ENCODE measurements at places on chromosomes 3 and 15.

GRCh38 chr3:136255672-136256406, 5.7 kb downstream of the PCCB start:
- H3K4me3 ChIP-seq = no peak overlapping the region
- DNase-seq = no peak
- no peaks in the 10 kb centered on the region for H3K27me3 ChIP-seq
- H3K36me3 ChIP-seq = peaks cover 53% of the 10 kb centered on the region
- H3K4me1 ChIP-seq = peaks cover 4% of the 10 kb centered on the region

GRCh38 chr3:82342521-82342920, 581.1 kb upstream of the GBE1 start:
- H3K36me3 ChIP-seq = no peaks in the 10 kb centered on the region
- no peaks in the 10 kb centered on the region for H3K27me3 ChIP-seq
- no peak for DNase-seq
- no peak overlapping the region for H3K27ac ChIP-seq
- no peak overlapping the region for H3K4me3 ChIP-seq

DNA sequence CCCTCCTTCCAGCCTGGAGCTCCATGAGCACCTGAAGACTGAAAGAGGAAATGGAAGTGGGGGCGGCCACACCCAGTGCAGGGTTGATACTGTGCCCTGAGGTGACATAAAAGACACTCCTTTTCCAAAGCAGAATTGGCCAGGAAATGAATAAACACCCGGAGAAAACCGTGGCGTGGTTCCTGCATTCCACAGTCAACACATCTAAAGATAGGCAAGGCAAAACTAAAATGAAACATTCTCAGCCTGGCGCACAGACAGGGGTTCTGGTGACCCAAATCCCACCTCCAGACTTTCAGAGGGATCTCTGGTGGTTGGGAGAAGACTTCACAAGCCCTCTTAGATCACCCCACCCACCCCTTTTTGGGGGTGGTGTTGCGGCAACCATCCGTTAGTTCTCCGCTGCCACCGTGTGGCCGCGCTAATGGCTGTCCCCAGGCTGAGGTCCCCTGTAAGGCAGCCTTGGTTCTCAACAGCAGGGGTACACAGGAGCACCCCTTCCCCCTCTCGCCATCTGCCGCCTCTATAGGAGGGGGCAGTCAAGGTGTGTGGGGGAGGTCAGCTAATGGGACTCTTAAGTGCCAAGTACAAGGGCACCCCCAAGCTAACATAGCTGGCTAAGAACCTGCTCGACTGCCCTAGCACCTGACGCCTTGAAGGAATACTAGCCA, 2.5 kb upstream of the MST1R start:
- H3K27ac ChIP-seq = peak overlapping the region; percentile 37
- no peaks in the 10 kb centered on the region for H3K27me3 ChIP-seq
- H3K4me1 ChIP-seq = peaks cover 8% of the 10 kb centered on the region
- peak overlapping the region; percentile 35 for H3K4me3 ChIP-seq
- H3K36me3 ChIP-seq = peaks cover 25% of the 10 kb centered on the region

GRCh38 chr15:55959744-55960447, 33.5 kb downstream of the NEDD4 start:
- no peaks in the 10 kb centered on the region for H3K36me3 ChIP-seq
- DNase-seq = no peak
- H3K4me3 ChIP-seq = no peak overlapping the region
- no peak overlapping the region for H3K27ac ChIP-seq
- H3K27me3 ChIP-seq = no peaks in the 10 kb centered on the region

GRCh38 chr15:65512189-65512588, 5.3 kb downstream of the DPP8 start:
- peaks cover 51% of the 10 kb centered on the region for H3K36me3 ChIP-seq
- H3K27ac ChIP-seq = peak overlapping the region; percentile 66
- no peak for DNase-seq
- peaks cover 20% of the 10 kb centered on the region for H3K4me1 ChIP-seq
- H3K4me3 ChIP-seq = peak overlapping the region; percentile 30
- H3K27me3 ChIP-seq = no peaks in the 10 kb centered on the region

GRCh38 chr15:101469520-101470288, 19.8 kb downstream of the PCSK6 start:
- H3K4me3 ChIP-seq = peak overlapping the region; percentile 3
- H3K27ac ChIP-seq = peak overlapping the region; percentile 44
- no peak for DNase-seq
- no peaks in the 10 kb centered on the region for H3K27me3 ChIP-seq
- H3K4me1 ChIP-seq = peaks cover 15% of the 10 kb centered on the region

DNA sequence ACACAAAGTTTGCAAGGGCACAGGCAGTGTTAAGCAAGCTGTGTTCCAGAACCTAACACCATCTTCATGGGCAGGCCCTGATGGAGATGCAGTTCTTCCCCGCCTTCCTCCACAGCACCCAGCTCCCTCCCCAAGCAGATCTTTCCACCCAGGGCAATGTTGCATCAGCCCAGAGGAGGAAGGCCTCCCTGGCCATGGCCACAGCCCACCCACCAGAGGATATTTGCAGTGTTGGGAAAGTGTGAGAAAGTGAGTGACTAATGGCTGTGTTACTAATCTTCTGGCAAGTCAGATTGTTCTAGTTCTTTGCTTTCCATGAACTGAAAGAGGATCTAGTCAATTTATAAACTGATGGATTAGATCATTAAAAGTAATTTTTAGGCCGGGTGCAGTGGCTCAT, 42.0 kb upstream of the ATP10A start:
- H3K4me3 ChIP-seq = no peak overlapping the region
- H3K27me3 ChIP-seq = no peaks in the 10 kb centered on the region
- H3K4me1 ChIP-seq = no peaks in the 10 kb centered on the region
- no peak overlapping the region for H3K27ac ChIP-seq
- no peaks in the 10 kb centered on the region for H3K36me3 ChIP-seq

DNA sequence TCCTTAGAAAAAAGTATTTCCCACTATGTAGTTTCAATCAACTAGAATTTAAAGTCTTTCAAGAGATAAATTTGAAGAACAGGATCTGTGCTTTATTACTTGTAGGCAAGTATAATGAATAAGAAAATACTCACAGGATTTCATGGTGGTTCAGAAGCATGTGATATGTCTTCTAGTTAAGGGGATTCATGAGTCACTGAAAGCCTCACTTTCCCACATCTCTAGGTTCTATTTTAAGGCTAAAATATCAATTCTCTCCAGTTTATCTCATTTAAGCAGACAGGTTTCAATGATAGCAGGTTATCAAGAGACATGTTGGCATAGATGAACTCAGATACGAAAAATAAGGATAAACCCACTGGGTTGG, 437.8 kb upstream of the BCHE start:
- DNase-seq = no peak
- no peak overlapping the region for H3K27ac ChIP-seq
- H3K4me1 ChIP-seq = no peaks in the 10 kb centered on the region
- H3K36me3 ChIP-seq = no peaks in the 10 kb centered on the region

DNA sequence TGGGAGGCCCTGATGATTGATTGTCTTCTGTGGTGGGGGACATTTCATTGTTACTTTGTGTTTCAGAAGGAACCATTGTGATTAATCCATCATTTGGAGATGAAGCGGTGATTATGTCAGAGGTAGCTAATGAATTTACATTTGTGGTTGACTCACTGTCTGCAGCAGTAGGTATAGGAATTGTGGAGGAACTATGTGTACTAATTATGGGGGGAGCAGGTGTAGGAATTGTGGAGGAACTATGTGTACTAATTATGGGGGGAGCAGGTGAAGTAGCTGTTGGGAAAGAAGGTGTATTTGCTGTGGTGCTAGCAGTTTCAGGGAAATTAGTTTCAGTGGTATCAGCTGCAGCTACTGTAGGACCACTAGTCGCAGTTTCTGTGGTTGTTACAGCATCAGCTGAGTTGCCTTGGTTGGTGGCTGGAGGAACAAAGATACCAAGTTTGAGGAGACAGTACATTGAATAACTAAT, 6.9 kb downstream of the MUC13 start:
- no peaks in the 10 kb centered on the region for H3K36me3 ChIP-seq
- no peak overlapping the region for H3K27ac ChIP-seq
- no peaks in the 10 kb centered on the region for H3K4me1 ChIP-seq
- H3K4me3 ChIP-seq = no peak overlapping the region

- peaks cover 11% of the 10 kb centered on the region for H3K36me3 ChIP-seq
- H3K27me3 ChIP-seq = no peaks in the 10 kb centered on the region
- DNase-seq = peak; percentile 33
- H3K27ac ChIP-seq = peak overlapping the region; percentile 84
These were observed 26.6 kb downstream of the GP9 start for GRCh38 chr3:129087138-129087702.

- H3K36me3 ChIP-seq = no peaks in the 10 kb centered on the region
- no peak overlapping the region for H3K4me3 ChIP-seq
- no peaks in the 10 kb centered on the region for H3K27me3 ChIP-seq
- H3K4me1 ChIP-seq = no peaks in the 10 kb centered on the region
- H3K27ac ChIP-seq = no peak overlapping the region
These were observed 1102.2 kb downstream of the IGSF11 start for GRCh38 chr3:117932441-117932840.

GRCh38 chr3:16199769-16200168, 25.3 kb downstream of the GALNT15 start:
- no peak overlapping the region for H3K4me3 ChIP-seq
- H3K4me1 ChIP-seq = no peaks in the 10 kb centered on the region
- no peak for DNase-seq
- no peak overlapping the region for H3K27ac ChIP-seq
- no peaks in the 10 kb centered on the region for H3K36me3 ChIP-seq

- no peaks in the 10 kb centered on the region for H3K4me1 ChIP-seq
- no peak for DNase-seq
These were observed 121.9 kb downstream of the RPLP1 start for GRCh38 chr15:69574506-69574905.

DNA sequence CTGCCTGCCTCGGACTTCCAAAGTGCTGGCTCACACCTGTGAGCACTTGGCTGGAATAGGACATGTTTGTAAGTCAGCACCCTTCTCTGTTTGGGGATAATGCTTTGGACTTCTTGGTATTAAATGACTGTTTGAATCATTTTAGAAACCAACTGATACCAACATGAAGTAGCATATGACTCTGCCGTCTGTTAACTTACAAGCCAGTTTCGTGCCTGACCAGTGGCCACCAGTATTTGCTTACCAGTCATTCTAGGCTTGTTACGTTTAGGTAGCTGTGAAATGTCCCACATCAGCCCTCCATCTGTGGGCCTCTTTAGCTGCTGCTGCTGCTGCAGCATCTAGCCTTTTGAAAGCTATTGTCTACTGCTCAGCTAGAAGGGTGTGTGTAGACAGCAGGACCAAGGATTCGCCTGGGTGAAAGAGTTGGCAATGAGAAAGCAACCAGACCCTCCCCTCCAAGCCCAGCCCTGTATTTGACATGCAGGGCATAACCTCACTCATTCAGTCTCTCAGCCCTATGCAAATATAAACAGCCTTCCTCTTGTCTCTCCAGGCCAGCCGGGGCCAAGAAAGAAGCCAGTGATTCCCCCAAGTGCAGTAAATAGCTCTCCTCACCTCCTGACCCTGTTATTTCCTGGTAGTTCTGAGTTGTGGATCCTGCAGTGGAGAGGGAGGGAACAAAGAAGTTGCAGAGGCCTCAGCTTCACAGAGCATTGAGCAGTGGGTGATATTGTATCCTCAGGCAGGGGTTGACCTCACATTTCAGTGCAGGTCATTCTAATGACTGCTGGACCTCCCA, 51.0 kb downstream of the NKIRAS1 start:
- H3K4me1 ChIP-seq = peaks cover 10% of the 10 kb centered on the region
- H3K27me3 ChIP-seq = no peaks in the 10 kb centered on the region
- DNase-seq = peak; percentile 19
- H3K36me3 ChIP-seq = no peaks in the 10 kb centered on the region
- peak overlapping the region; percentile 34 for H3K27ac ChIP-seq

DNA sequence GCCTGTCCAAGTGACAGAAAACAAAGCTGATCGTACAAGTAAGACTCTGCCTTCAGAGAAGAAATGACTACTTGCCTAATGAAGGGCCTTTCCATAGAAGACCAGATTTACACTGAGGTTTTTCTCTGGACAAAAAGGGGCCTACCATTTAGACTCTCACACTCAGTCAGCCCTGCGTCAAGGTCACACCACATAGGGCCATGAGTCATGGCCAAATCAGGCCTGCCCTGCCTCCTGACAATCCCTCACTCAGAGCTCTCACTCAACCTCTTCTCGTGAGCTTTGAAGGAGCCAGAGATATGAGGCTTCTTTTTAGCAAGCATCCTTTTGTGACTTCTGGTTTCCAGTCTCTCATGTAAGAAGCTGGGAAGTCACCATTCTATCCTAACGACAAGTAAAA, 68.1 kb upstream of the NMNAT3 start:
- no peak for DNase-seq
- H3K27me3 ChIP-seq = no peaks in the 10 kb centered on the region
- H3K4me3 ChIP-seq = no peak overlapping the region
- H3K27ac ChIP-seq = no peak overlapping the region
- H3K4me1 ChIP-seq = no peaks in the 10 kb centered on the region
- no peaks in the 10 kb centered on the region for H3K36me3 ChIP-seq

- peaks cover 10% of the 10 kb centered on the region for H3K4me1 ChIP-seq
- H3K27ac ChIP-seq = no peak within 1 kb of the TSS
- no peak for DNase-seq
- no peak within 1 kb of the TSS for H3K4me3 ChIP-seq
- no peaks in the 10 kb centered on the region for H3K27me3 ChIP-seq
These were observed at the start of gene CLDN18 for GRCh38 chr3:138009476-138010272. Gene CLDN18, plus strand, starts transcription at chr3:138010165. Its CDS starts 61 bp downstream, at chr3:138010226.

GRCh38 chr3:107690522-107691138, 167.9 kb downstream of the BBX start:
- no peaks in the 10 kb centered on the region for H3K4me1 ChIP-seq
- no peak for DNase-seq
- H3K27me3 ChIP-seq = no peaks in the 10 kb centered on the region
- H3K36me3 ChIP-seq = no peaks in the 10 kb centered on the region
- H3K27ac ChIP-seq = no peak overlapping the region

DNA sequence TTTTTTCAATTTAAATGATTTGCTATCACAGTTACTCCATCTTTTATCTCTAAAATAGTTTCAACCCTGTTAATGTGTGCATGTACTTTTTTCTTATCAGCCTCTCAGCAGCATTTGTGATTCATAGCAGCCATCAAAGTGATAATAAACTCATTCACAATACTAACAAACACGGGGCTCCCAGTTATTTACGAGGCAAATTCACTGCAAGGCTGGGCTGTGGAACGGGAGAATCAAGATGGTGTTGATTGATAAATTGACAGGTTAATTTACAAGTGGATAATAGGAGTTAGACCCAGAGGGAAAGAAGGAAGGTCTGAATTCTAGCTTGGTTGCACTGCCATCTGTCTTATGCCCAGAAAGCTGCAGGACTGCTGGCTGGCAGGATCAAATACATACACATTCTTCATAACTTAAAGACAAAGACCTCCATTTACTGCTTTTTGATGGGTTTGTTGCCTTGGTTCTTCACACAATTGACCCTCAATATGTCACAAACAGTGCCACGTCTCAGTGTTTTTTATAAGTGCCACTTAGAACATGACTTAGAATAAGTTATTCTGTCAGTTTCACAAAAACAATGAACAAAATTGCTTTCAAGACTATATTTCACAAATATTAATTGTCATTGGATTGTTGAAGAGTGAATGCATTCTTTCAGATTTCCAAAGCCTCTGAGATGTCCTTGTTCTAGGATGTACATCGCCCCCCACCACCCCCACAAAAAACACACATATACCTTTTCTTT, 562.8 kb downstream of the NR2F2 start:
- no peaks in the 10 kb centered on the region for H3K4me1 ChIP-seq
- DNase-seq = no peak
- H3K4me3 ChIP-seq = no peak overlapping the region
- no peaks in the 10 kb centered on the region for H3K27me3 ChIP-seq

- H3K4me1 ChIP-seq = peaks cover 12% of the 10 kb centered on the region
- DNase-seq = no peak
- H3K36me3 ChIP-seq = no peaks in the 10 kb centered on the region
- H3K27ac ChIP-seq = no peak overlapping the region
- H3K4me3 ChIP-seq = no peak overlapping the region
These were observed 8.3 kb upstream of the SUCLG2 start for GRCh38 chr3:67662733-67663132.

All from heart right ventricle (tissue), 16 donors.